ENCODE measurements at places on chromosomes 16 and 17.

GRCh38 chr16:29744541-29745101, 1.2 kb downstream of the C16orf54 start:
- no peaks in the 10 kb centered on the region for H3K27me3 ChIP-seq
- no peak for DNase-seq
- H3K4me1 ChIP-seq: no peaks in the 10 kb centered on the region
- H3K36me3 ChIP-seq: no peaks in the 10 kb centered on the region
- H3K4me3 ChIP-seq: no peak overlapping the region
- H3K27ac ChIP-seq: no peak overlapping the region

DNA sequence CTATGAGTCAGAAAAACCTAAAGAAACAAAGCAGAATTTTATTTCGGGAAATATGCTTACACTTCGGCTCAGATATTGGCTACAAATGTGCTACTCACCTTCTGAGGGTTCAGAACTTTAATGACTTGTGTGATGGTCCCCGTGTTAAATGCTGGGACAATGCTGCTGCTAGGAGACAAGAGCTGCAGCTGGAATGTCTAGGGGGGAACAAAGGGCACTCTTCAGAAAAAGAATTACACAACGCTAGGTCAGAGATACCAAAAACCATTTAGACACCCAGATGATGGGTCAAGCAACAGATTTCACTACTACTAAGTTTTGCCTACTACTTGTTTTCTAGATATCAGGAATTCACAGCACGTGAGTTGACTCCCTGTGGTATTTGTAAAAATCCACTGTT, 10.0 kb upstream of the PHLPP2 start:
- DNase-seq: no peak
- peaks cover 9% of the 10 kb centered on the region for H3K36me3 ChIP-seq
- no peaks in the 10 kb centered on the region for H3K27me3 ChIP-seq
- H3K4me1 ChIP-seq: no peaks in the 10 kb centered on the region
- no peak overlapping the region for H3K4me3 ChIP-seq

DNA sequence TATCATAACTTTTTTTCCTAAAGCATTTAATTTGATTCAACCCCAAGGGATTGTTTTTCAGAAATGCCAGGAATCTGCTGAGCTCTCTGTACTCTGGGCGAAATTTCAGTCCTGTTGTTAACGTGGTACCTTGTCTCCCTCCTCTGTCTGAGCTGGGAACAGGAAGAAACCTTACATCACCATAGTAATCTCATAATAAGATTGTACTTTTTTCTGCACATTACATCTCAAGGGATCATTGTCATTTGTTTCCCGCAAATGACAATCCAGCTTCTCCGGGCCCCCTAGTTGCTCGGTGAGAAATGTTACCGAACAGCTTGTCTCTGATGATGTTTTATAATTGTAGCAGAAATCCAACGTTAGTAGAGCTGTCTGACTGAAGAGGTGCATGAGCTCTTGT, 152.7 kb upstream of the ERCC4 start:
- no peak for DNase-seq
- H3K36me3 ChIP-seq: no peaks in the 10 kb centered on the region
- no peak overlapping the region for H3K4me3 ChIP-seq
- H3K27me3 ChIP-seq: no peaks in the 10 kb centered on the region
- no peak overlapping the region for H3K27ac ChIP-seq

DNA sequence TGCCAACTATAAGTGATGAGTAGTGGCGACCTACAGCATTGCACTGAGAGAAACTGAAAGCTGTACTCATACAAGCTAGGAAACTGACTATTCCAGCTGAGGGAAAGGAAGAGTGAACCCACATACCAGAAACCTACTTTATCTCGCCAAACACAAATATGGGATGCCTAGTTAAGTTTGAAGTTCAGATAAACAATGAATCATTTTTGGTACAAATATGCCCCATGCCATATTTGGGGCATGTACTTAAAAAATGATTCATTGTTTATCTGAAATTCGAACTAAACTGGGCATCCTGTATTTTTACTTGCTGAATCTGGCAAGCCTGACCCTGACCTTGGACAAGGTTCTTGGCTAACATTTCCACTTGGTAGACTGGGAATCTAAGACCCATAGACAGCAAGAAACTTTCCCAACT, 527.8 kb upstream of the PSMD7 start:
- no peaks in the 10 kb centered on the region for H3K4me1 ChIP-seq
- no peak overlapping the region for H3K4me3 ChIP-seq
- DNase-seq: no peak
- no peak overlapping the region for H3K27ac ChIP-seq
- H3K36me3 ChIP-seq: no peaks in the 10 kb centered on the region

- H3K27ac ChIP-seq: no peak overlapping the region
- H3K36me3 ChIP-seq: no peaks in the 10 kb centered on the region
- peaks cover 6% of the 10 kb centered on the region for H3K4me1 ChIP-seq
- DNase-seq: no peak
- H3K4me3 ChIP-seq: no peak overlapping the region
- H3K27me3 ChIP-seq: no peaks in the 10 kb centered on the region
These were observed 21.9 kb upstream of the NXPH3 start for GRCh38 chr17:49553676-49554335.

GRCh38 chr17:388087-388486, 35.5 kb upstream of the RPH3AL start:
- H3K36me3 ChIP-seq: no peaks in the 10 kb centered on the region
- H3K4me1 ChIP-seq: peaks cover 12% of the 10 kb centered on the region
- no peaks in the 10 kb centered on the region for H3K27me3 ChIP-seq

DNA sequence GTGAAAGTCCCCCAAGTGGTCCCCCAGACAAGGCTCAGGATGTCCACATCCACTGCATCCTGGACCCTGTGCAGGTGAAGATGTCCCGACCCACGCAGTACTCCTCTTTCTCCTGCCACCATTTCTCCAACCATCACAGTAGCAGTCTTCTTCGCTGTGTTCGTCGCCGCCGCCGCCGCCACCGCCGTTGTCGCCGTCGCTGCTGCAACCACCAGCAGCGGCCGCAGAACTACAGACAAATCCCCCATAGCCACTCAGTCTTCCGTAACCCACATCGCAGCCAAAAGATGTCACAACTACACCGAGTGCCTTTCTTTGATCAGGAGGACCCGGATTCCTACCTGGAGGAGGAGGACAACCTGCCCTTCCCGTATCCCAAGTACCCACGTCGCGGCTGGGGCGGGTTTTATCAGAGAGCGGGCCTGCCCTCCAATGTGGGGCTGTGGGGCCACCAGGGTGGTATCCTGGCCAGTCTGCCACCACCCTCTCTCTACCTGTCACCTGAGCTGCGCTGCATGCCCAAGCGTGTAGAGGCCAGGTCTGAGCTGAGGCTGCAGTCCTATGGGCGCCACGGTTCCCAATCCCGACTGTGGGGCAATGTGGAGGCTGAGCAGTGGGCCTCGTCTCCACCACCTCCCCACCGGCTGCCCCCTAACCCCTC, 917 bp downstream of the SPEM2 start:
- no peak overlapping the region for H3K27ac ChIP-seq
- no peaks in the 10 kb centered on the region for H3K4me1 ChIP-seq
- no peak overlapping the region for H3K4me3 ChIP-seq
- no peaks in the 10 kb centered on the region for H3K36me3 ChIP-seq

DNA sequence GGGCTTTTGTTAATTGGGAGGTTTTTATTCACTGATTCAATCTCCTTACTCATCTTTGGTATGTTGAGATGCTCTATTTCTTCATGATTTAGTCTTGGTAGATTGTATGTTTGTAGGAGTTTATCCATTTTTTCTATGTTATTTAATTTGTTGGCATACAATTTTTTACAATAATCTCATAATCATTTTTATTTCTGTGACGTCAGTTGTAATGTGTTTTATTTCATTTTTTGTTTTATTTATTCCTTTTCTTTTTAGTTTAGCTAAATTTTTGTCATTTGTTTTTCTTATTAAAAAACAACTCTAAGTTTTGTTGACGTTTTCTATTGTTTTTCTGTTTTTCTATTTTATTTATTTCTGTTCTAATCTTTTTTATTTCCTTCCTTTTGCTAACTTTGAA, 389.8 kb downstream of the HS3ST3B1 start:
- no peak overlapping the region for H3K4me3 ChIP-seq
- no peak overlapping the region for H3K27ac ChIP-seq
- H3K27me3 ChIP-seq: no peaks in the 10 kb centered on the region
- DNase-seq: no peak
- H3K4me1 ChIP-seq: no peaks in the 10 kb centered on the region
- H3K36me3 ChIP-seq: no peaks in the 10 kb centered on the region

DNA sequence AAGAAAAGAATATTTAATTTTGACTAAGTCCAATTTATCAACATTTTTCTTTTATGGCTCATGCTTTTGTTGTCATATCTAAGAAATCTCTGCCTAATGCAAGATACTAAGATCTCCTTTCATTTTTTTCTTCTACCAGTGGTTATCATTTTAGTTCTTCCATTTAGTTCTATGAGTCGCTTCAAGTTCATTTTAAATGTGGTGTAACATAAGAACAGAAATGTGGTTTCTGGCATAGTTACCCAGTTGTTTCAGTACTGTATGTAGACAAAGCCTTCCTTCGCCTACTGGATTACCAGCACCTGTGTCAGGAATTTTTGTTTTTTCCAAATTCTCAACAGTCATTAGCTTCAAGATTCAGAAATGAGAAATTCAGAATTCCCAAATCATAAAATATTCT, 175.7 kb downstream of the PARN start:
- no peaks in the 10 kb centered on the region for H3K27me3 ChIP-seq
- no peak overlapping the region for H3K4me3 ChIP-seq
- H3K36me3 ChIP-seq: no peaks in the 10 kb centered on the region
- no peaks in the 10 kb centered on the region for H3K4me1 ChIP-seq

GRCh38 chr17:59623151-59623550, 3.5 kb downstream of the CLTC start:
- H3K4me1 ChIP-seq: peaks cover 74% of the 10 kb centered on the region
- no peaks in the 10 kb centered on the region for H3K36me3 ChIP-seq
- H3K27me3 ChIP-seq: no peaks in the 10 kb centered on the region
- DNase-seq: no peak

DNA sequence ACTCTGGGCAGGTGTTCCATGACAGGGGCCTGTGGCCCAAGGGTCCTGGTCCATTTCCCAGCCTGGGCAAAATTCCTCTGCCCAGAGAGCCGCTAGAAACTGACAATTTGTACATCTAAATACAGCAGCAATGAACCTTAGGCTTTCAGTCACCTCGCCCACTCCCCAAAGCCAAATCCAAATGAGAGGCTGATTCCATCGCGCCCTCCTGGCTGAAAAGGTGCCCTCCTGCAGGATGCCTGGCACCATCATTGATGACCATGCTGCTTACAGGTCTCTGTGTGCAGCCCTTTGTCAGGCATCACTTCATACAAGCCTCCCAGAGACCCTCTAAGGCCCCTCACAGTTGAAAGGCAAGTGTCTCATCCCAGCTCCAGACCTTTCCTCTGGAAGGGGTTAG, 114.7 kb downstream of the C16orf78 start:
- peaks cover 16% of the 10 kb centered on the region for H3K4me1 ChIP-seq
- no peaks in the 10 kb centered on the region for H3K36me3 ChIP-seq
- no peak overlapping the region for H3K27ac ChIP-seq
- H3K27me3 ChIP-seq: no peaks in the 10 kb centered on the region
- H3K4me3 ChIP-seq: no peak overlapping the region

DNA sequence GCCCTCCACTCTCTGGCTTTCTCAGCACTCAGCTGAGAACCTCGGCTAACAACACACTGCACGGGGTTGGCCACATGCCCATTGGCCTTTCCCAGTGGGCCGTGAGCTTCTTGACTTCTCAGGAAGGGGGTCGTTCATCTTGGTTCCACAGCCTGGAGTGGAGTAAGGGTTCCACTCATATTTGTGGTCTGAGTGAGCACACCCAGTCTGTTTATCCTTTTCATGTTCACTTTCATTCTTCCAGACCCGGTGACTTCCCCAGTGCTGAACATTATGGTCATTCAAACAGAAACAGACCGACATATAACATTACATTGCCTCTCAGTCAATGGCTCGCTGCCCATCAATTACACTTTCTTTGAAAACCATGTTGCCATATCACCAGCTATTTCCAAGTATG, 8.2 kb downstream of the MILR1 start:
- no peak overlapping the region for H3K4me3 ChIP-seq
- no peaks in the 10 kb centered on the region for H3K27me3 ChIP-seq
- no peak for DNase-seq
- H3K36me3 ChIP-seq: no peaks in the 10 kb centered on the region
- no peaks in the 10 kb centered on the region for H3K4me1 ChIP-seq

GRCh38 chr17:81941484-81942166, 4.5 kb upstream of the PYCR1 start:
- no peaks in the 10 kb centered on the region for H3K36me3 ChIP-seq
- H3K27ac ChIP-seq: no peak overlapping the region
- H3K4me1 ChIP-seq: peaks cover 12% of the 10 kb centered on the region
- no peak overlapping the region for H3K4me3 ChIP-seq

GRCh38 chr16:77170805-77171204, 20.2 kb upstream of the MON1B start:
- no peak overlapping the region for H3K4me3 ChIP-seq
- H3K4me1 ChIP-seq: no peaks in the 10 kb centered on the region
- H3K36me3 ChIP-seq: no peaks in the 10 kb centered on the region
- no peaks in the 10 kb centered on the region for H3K27me3 ChIP-seq
- DNase-seq: no peak

- no peaks in the 10 kb centered on the region for H3K4me1 ChIP-seq
- H3K27ac ChIP-seq: no peak overlapping the region
- no peak for DNase-seq
- no peaks in the 10 kb centered on the region for H3K27me3 ChIP-seq
- H3K4me3 ChIP-seq: no peak overlapping the region
- no peaks in the 10 kb centered on the region for H3K36me3 ChIP-seq
These were observed 13.3 kb downstream of the TVP23A start for GRCh38 chr16:10805334-10805733.

DNA sequence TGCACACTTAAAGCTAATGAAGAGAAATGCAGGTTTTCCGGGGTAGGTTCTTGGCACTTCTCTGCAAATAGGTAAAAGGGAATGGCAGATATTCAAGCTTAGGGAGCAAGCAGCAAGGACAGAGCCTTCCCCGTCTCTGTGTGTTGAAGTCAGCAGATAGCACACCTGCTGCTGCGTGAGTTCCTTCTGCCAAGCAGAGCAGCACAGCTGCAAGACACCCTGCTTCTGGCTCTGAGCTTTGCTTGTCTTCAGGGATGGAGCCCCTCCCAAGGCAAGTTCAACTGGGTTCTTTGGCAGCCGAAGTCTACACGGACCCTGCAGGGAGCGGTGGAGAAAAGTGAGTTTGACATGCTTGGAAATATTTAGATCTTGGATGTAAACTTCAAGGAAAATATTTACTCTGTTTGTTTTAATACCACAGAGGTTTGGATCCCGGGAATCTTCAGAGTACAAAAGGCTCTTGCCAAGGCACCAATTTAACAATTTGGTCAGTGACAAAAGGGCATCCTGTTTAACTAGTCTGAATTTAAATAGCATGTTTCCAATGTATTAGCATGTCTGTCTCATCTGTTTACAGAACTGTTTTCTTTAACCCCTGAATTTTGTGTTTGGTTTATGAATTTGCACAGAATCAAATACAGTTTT, 113.4 kb upstream of the KCNJ16 start:
- no peak for DNase-seq
- H3K36me3 ChIP-seq: no peaks in the 10 kb centered on the region
- H3K27ac ChIP-seq: no peak overlapping the region
- H3K4me3 ChIP-seq: no peak overlapping the region

- H3K27me3 ChIP-seq: no peaks in the 10 kb centered on the region
- peaks cover 13% of the 10 kb centered on the region for H3K36me3 ChIP-seq
- H3K4me1 ChIP-seq: peaks cover 33% of the 10 kb centered on the region
- peak overlapping the region; percentile 94 for H3K4me3 ChIP-seq
- H3K27ac ChIP-seq: peak overlapping the region; percentile 100
- no peak for DNase-seq
These were observed 1.5 kb upstream of the SRCAP start for GRCh38 chr16:30697264-30698138.
